ENCODE measurements at places on chromosomes 1 and 21. TPM values are rescaled to one million over a fixed set of nuclear protein-coding genes. Genes with fewer than 3 reads are reported as not detected.

The NES gene
- total RNA-seq: 14.9 TPM

The ECM1 gene
- 10.2 TPM for total RNA-seq

- H3K27me3 ChIP-seq: no peaks in the 10 kb centered on the region
- H3K4me3 ChIP-seq: no peak overlapping the region
- H3K36me3 ChIP-seq: peaks cover 9% of the 10 kb centered on the region
- no peak for DNase-seq
- no peak overlapping the region for H3K27ac ChIP-seq
Measured at GRCh38 chr21:33561373-33561772, 18.5 kb downstream of the SON start.

- no peak overlapping the region for H3K4me3 ChIP-seq
- peak overlapping the region; percentile 76 for H3K27ac ChIP-seq
- H3K27me3 ChIP-seq: no peaks in the 10 kb centered on the region
- H3K36me3 ChIP-seq: no peaks in the 10 kb centered on the region
- peak; percentile 79 for DNase-seq
Measured at GRCh38 chr1:43021547-43022474, 63.1 kb upstream of the SLC2A1 start.

The CTSK gene
- 204 TPM for total RNA-seq

DNA sequence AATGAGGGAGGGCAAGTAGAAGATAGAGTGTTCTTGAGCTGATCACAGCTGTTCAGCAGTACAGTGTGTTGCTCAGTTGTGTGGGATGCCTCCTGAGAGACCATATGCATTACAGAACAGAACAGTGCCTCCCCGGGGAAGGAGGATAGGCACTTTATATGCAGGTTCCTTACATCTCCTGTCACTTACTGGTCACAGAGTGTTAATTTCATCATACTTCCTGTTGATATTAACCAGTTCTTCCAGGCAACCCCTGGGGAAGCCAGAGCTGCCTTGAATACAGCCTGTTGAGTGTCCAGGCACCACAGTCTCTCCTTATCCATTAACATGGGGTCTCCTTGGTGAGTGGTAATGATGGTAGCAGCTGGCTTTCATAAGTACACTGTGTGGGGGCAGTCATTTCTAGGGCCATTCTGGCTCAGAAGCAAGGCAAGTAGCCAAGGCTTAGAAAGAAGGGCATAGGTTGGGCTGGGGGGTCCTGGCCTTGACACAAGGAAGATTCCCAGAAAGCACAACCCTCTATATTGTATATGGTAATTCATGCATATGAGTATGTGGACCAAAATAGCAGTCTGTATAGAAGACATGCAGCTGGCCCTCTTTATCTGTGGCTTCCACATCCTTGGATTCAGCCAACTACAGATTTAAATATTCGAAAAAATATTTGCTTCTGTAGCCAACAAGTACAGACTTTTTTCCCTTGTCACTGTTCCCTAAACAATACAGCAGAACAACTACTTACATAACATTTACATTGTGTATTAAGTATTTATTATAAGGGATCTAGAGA, 142.4 kb downstream of the ZP4 start:
- H3K27ac ChIP-seq: no peak overlapping the region
- H3K4me3 ChIP-seq: no peak overlapping the region
- no peak for DNase-seq
- no peaks in the 10 kb centered on the region for H3K36me3 ChIP-seq
- no peaks in the 10 kb centered on the region for H3K27me3 ChIP-seq

The SLAMF1 gene
- 0.64 TPM for total RNA-seq

DNA sequence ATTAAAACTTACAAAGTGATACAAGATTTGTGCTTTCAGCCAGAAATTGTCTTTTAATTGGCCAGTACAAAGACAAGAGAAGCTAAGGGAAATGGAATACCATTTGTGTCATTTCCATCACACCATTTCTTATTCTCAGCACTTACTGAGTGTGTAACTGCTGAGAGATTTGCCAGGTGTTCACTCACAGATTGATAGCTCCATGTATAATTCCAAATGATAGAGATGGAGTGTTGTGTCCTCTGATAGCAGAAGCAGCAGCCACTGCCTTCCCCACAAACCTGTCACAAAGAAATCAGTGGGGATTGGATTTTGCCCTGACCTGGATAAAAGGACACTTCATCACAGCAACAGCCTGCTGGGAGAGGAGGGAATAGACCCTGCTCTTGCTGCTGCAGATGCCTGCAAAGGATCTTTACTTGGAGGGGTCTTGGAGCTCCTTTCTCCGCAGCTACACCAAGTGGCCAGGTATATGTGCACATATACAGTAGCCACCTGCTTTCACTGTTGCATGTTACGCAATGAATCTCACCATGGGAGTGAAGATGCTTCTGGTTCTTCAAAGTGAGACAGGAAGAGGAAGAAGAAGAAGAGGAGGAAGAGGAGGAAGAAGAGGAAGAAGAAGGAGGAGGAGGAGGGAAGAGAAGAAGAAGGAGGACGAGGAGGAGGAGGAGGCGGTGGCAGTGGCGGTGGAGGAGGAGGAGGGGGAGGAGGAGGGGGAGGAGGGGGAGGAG, 78.7 kb upstream of the KCNJ15 start:
- no peaks in the 10 kb centered on the region for H3K27me3 ChIP-seq
- no peak overlapping the region for H3K27ac ChIP-seq
- H3K4me1 ChIP-seq: no peaks in the 10 kb centered on the region

GRCh38 chr1:183572721-183573120, 17.5 kb downstream of the NCF2 start:
- H3K4me3 ChIP-seq: no peak overlapping the region
- no peak overlapping the region for H3K27ac ChIP-seq
- no peaks in the 10 kb centered on the region for H3K4me1 ChIP-seq
- no peaks in the 10 kb centered on the region for H3K36me3 ChIP-seq
- H3K27me3 ChIP-seq: no peaks in the 10 kb centered on the region
- no peak for DNase-seq

DNA sequence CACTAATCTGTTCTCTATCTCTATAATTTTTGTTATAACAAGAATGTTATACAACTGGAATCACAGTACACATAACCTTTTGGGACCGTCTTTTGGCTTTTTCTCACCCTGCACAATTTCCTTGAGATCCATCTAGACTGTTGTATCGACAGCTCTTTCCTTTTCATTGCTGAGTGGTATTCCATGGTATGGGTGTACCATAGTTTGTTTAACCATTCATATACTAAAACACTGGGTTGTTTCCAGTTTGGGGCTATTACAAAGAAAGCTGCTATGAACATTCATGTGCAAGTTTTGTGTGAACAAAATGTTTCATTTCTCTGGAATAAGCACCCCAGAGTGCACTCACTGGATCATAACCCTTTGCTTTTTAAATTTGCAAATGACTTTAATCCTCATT, 15.4 kb upstream of the HCRTR1 start:
- H3K27ac ChIP-seq: no peak overlapping the region
- no peak for DNase-seq
- no peaks in the 10 kb centered on the region for H3K27me3 ChIP-seq
- no peaks in the 10 kb centered on the region for H3K4me1 ChIP-seq

GRCh38 chr1:177505905-177506590, 335.3 kb downstream of the BRINP2 start:
- H3K4me3 ChIP-seq: no peak overlapping the region
- no peaks in the 10 kb centered on the region for H3K27me3 ChIP-seq
- DNase-seq: no peak

The WNT4 gene
- total RNA-seq: 3.1 TPM

DNA sequence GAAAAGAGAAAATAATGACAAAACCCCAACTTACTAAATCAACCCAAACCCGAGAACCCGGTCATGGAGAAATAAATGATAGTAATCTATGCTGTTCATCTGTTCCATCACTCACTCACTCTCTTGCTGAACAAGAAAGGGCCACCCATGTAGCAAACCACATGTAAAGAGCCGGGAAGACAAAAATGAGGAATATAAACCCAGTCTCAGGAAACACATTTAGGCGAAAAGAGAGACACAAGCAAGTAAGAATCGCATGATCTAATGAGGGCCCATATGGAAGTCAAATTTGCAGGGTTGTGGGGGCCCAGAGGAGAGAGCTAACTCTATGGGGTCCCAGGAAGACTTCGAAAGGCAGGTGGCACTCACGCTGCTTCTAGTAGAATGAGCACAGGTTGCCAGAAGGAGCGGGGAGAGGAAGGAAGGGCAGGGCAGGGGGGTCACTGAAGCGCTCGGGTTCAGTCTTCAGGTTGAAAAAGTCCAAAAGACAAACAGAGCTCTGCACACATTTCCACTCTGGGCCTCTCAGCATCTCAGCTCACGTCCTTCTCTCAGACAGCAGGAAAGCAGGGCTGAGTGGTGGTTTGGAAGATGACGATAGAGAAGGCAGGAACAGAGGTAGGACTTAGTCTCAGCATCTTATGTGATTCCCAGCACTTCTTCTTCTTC, 142.9 kb upstream of the KRTAP19-8 start:
- no peak overlapping the region for H3K27ac ChIP-seq
- H3K27me3 ChIP-seq: no peaks in the 10 kb centered on the region
- H3K4me3 ChIP-seq: no peak overlapping the region
- no peaks in the 10 kb centered on the region for H3K4me1 ChIP-seq

The C1orf116 gene
- total RNA-seq: 5.6 TPM

DNA sequence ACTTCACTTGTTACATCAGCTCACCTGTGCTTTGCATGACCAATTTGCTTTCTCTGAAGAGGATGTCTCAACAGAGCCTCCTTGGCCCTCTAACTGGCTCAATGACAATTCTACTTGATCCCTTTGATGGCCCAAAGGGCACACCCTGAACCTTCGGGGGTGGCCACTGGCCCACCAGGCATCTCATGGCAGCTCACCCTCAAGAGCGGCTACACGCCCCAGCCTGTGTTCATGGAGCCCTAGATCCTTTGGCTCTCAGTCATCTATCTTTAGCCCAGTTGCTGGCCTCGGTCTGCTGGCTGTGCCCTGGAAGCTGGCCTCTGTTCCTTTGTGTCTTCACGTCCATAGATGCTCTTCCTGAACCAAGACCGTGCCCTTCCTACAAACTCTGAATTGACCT, 476.7 kb downstream of the NPHP4 start:
- H3K36me3 ChIP-seq: no peaks in the 10 kb centered on the region
- peaks cover 5% of the 10 kb centered on the region for H3K27me3 ChIP-seq
- DNase-seq: no peak

GRCh38 chr1:210447456-210448057, 118.9 kb downstream of the HHAT start:
- H3K27ac ChIP-seq: no peak overlapping the region
- H3K27me3 ChIP-seq: no peaks in the 10 kb centered on the region
- no peaks in the 10 kb centered on the region for H3K4me1 ChIP-seq
- H3K36me3 ChIP-seq: no peaks in the 10 kb centered on the region
- no peak for DNase-seq

DNA sequence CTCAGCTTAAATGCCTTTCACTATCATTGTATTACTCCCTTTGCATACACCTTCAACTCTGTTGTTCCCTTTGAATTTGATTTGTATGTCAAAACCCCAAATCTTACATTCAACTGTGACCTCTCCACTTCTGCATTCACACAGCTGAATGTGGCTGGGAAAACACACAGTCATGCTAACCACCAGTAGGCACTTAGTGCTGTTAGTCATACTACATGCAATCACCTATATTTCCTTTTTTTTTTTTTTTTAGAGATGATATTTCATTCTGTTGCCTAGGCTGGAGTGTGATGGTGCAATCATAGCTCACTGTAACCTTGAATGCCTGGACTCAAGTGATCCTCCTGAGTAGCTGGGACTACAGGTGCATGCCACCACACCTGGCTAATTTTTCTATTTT, 16.2 kb downstream of the BTBD8 start:
- H3K4me1 ChIP-seq: no peaks in the 10 kb centered on the region
- no peak overlapping the region for H3K4me3 ChIP-seq
- H3K27ac ChIP-seq: no peak overlapping the region
- DNase-seq: no peak
- H3K27me3 ChIP-seq: no peaks in the 10 kb centered on the region

The NCF2 gene
- 4.6 TPM for total RNA-seq

GRCh38 chr21:38857152-38857825, 51.6 kb downstream of the ETS2 start:
- no peaks in the 10 kb centered on the region for H3K27me3 ChIP-seq
- H3K4me3 ChIP-seq: no peak overlapping the region
- H3K36me3 ChIP-seq: no peaks in the 10 kb centered on the region
- no peak overlapping the region for H3K27ac ChIP-seq
- no peak for DNase-seq

DNA sequence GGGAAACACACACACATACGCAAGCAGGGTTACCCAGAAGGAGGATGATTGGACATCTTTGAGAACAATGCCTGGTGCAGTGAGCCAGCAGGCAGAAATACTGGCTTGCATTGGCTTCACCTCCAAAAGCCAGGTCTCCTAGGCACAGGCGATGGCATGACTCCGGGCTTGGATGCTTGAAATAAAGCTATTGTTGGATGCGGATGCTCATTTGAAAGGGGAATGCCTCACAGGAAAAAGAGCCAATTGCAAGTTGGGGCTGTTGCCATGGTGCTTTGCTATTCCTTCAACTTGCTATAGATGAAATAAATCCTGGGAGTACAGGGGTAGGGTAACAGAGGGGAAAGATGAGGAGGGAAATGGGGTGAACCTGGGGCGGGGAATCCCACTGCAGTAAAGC, 180.7 kb upstream of the SGIP1 start:
- no peak for DNase-seq
- no peaks in the 10 kb centered on the region for H3K36me3 ChIP-seq
- peaks cover 9% of the 10 kb centered on the region for H3K4me1 ChIP-seq
- H3K27me3 ChIP-seq: no peaks in the 10 kb centered on the region

DNA sequence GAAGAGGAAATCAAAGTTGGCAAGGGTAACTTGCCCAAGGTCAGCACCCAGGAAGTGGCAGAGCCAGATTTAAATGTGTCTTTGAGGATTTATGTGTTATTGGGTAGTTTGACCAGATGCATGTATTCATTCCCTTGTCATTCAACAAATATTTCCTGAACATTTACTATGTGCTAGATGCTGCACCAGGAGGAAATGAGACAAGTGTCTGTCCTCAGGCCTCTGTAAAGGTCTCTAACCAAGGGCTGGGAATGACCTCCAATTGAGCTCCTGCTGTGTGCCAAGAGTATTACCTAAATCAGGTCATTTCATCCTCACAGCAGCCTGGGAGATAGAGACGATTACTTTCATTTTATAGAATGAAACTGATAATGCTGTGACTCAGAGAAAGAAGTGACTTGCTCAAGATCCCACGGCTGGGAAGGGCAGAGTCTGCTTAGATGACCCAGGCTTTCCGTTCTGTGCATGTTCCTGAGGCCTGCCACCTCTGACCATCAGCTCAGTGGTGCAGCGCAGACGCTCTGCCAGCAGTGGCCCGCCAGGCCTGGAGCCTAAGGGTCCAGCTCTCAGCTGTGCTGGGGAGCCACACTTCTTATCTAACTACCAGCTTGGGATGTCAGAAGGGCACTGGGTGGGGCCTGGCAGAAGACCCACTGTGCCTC, 3.5 kb upstream of the TTC22 start:
- H3K4me3 ChIP-seq: no peak overlapping the region
- no peaks in the 10 kb centered on the region for H3K27me3 ChIP-seq
- H3K4me1 ChIP-seq: no peaks in the 10 kb centered on the region
- no peak overlapping the region for H3K27ac ChIP-seq
- DNase-seq: no peak

GRCh38 chr1:182568647-182569284, 20.3 kb downstream of the RNASEL start:
- no peaks in the 10 kb centered on the region for H3K4me1 ChIP-seq
- H3K36me3 ChIP-seq: no peaks in the 10 kb centered on the region
- DNase-seq: no peak
- no peak overlapping the region for H3K27ac ChIP-seq
- no peaks in the 10 kb centered on the region for H3K27me3 ChIP-seq

GRCh38 chr1:41468122-41468762, 16.2 kb downstream of the EDN2 start:
- H3K4me3 ChIP-seq: no peak overlapping the region
- H3K27ac ChIP-seq: no peak overlapping the region
- no peaks in the 10 kb centered on the region for H3K27me3 ChIP-seq
- H3K36me3 ChIP-seq: no peaks in the 10 kb centered on the region
- H3K4me1 ChIP-seq: no peaks in the 10 kb centered on the region
- no peak for DNase-seq

The FALEC gene
- not detected for total RNA-seq

The COL9A2 gene
- 11.4 TPM for total RNA-seq

Measured in breast epithelium (tissue), 4 donors.